ENCODE measurements at places on chromosomes 3 and 15.

DNA sequence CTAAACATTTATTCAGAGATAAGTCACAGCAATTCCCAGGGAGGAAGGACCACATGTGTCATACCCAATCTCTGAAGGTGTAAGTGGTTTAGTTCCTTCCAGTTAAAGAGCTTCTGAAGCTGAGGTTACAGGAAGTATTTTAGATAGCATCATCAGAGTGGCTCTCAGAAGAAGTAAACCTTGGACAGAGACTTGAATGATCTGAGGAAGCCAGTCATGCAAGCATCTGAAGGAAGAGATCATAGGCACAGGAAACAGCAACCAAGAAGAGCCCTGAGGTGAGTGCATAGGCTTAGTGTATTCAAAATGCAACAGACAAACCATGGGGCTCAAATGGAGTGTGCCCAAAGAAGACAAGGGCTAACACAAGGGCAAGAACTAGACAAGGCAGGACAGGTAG lies 210.3 kb downstream of the ULK4 start:
- DNase-seq, result no peak

DNA sequence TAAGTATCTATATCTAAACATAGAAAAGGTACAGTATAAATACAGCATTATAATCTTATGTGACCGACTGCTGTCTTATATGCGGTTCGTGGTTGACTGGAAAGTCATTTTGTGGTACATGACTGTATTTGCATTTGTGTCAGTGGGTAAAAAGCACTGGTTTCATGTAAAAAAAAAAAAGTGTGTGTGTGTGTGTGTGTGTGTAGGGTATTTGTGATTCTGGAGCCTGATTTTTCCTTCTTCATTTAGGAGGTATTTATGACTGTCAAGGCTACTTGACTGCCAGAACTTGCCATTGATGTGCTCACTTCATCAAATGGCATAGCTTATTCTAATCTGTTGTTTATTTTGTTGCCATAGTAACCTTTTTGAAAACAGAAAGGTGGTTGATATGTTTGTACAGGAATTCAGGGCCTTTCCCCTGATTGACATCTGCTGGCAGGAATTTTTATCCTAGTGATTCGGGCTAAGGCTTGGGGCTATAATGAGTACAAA lies 63.2 kb downstream of the AKAP13 start:
- peak; percentile 88 for DNase-seq

DNA sequence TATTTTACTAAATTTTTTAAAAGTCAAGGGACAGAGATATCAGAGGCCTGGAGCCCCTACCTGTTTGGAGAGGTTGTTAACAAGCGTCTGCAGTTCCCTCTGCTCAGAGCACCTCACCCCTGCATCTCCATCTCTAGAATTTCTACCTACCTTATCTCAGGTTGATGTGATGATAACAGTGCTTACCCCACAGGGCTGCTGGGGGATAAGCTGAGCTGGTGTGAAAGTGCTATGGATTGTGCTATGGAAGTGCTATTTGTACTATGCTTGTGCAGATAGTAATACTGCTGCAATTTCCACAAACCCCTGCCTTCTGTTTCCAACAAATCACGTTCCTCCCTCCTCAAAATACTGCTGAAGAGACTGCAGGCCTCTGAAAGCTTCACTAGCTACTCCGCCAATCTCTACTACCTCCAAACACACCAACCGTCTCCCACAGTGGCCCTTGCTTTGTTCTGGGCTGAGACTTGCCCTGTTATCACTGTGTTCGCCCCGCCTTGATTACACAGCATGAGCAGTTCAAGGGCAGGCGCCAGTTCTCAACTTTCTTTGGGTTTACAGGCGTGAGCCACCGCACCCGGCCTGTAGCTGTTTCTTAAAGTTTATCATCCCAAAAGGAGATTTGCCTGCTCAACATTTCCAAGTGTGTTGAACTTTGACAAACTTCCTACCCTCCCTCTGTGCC lies 28.4 kb upstream of the PARL start:
- DNase-seq, result peak; percentile 62

DNA sequence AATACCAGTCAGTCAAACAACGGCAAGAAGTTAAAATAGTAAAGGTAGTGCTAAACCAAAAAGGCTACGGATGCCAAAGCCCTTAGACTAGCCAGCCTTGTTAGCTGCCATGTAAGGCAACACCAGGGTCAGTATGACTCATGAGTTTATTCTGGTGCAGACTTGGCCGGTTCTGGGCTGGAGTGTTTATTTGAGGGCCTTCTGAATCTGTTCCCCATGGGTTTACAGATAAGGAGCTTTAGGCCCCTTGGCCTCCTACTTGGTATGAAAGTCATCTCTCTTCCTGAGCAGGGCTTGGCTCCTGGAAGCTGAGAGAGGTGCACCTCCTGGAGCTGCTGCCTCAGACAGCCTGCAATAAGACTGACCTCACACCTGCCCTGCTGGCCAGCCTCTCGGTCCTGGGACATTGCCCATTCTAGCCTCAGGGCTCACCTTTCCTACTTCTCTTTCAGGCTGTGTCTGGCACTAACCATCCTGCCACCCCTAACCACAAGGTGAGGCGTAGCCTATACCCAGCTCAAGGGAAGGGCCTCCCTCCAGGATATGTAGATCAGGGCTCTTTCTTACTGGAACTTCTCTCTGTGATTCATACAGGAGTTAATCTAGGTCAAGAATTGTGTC lies 10.4 kb upstream of the RTP1 start:
- peak; percentile 74 for DNase-seq

DNA sequence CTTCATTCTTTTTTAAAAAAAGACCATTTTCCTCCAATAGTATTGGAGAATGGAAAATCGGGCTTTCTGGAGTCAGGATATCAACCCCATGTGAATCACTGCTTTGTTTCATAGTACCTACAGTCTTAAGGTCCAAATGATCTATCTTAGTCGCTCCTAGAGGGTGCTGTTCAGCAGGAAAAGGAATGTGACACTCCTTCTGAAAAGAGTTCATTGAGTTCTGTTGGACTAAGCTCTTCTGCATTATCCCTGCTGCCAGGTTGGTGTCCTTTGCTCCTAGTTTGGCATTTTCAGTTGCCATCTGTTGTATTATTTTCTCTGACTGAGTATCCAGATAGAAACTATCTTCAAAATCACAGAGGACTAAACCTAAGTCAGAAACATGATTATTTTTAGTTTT lies 57.2 kb downstream of the POLQ start:
- DNase-seq, result peak; percentile 45

DNA sequence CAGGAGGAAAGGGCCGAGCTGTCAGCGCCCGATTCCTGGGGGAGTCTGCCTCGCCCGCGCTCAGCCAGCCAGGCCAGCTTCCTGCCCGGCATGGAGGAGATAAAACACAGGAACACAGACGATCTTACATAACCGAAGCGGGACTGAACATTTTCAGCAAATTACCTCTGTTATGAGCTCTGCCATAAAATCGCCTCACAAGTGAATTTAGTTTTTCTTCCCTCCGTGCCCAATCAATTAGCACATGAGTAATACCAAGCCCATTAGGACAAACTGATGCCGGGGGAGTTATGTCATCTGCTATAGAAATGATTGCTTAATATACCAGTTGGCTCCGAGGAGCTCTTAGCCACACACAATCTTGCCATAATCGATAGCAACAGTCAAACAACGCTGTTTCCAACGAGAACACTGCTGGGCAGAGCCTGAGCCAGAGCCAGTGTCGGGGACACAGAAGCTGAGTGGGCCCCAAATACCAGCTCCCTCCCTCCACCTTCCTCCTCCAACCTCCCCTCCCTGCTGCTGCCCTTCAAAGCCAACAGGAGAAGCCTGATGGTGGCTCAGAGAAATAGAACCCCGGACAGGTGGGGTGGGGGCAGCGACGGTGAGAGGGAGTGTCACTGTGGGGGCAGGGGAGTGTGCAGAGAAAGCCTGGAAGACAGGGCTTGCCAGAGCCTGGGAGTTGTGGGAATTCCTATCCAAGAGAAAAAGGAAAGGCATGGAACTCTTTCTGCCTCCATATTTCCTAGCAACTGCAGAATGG lies 279.4 kb upstream of the TLE3 start:
- DNase-seq, result peak; percentile 63

DNA sequence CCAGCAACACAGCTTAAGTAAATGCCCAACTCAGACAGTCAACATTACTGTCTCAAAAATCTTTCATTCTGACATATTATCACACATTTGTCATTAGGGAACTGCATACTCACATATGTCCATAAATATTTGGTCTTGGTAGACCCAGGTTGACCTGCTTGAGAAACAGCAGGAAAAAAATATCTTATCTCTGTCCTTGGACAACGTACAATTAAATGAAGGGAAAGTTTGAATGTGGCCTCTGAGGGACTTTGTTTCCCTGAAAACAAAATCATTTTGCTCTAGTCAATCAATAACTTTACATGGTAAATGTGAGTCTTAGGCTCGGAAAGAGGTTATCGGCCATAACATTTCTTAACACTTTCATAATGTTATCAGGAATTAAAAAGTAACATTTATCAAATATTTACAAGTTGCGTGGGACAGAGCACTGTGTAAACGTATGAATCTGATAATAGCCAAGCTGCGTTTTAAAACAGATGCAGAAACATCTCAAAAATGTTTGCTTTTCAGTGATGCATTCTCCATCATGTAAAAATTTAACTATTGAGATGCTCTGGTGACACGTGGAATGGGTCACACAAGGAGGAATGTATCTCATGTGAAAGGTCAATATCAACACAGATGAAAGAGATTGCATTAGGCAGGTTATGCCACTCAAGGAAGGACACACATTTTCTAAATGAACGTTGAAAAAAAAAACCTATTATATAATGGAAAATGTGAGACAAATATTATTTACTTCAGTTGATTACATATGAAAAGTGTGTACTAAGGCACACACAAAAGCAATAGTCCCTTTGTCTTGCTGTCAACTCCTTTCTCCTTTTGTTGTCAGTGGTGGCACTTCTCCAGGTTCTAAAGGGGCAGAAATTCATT lies 304.4 kb downstream of the WDR72 start:
- no peak for DNase-seq

- peak; percentile 53 for DNase-seq
Observed at GRCh38 chr15:59138243-59138642, 33.3 kb downstream of the CCNB2 start.
